ENCODE measurements at places on chromosomes 7 and 10.

DNA sequence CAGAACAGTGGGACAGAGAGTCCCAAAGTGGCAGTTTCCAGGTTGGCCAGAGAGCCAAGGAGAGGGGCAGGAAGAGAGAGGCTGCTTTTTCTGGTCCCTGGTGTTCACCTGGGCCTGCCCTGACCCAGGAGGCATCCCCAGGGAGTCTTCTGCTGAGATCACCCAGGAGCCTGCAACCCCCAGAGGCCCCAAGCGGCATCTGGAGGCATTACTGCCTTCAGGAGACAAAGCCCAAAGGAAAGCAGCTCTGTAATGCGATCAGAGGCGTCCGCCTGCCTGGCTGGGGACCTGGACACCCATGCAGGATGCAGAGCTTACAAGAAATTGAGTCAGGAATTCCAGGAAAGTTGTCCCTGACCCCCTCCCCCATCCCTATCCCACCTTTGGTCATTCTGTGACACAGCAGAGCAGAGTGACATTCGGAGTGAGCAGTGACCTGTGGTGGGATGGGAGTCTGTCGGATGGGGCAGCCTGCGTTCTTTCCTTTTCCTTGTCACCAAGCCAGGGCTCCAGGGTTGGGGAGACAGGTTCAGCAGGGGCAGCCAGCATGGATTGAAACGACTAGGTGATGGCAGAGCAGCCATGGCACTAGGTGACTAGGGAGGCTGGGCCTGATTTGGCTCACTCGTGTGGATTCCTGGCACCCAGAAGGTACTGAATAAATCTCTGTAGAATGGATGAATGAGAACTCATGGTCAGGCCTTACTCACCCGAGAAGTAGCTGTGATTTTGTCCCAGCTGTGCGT lies 10.4 kb downstream of the UNC5B start:
- no peak for DNase-seq

- no peak for DNase-seq
These were observed 144.1 kb downstream of the ANLN start for GRCh38 chr7:36533717-36534116.

DNA sequence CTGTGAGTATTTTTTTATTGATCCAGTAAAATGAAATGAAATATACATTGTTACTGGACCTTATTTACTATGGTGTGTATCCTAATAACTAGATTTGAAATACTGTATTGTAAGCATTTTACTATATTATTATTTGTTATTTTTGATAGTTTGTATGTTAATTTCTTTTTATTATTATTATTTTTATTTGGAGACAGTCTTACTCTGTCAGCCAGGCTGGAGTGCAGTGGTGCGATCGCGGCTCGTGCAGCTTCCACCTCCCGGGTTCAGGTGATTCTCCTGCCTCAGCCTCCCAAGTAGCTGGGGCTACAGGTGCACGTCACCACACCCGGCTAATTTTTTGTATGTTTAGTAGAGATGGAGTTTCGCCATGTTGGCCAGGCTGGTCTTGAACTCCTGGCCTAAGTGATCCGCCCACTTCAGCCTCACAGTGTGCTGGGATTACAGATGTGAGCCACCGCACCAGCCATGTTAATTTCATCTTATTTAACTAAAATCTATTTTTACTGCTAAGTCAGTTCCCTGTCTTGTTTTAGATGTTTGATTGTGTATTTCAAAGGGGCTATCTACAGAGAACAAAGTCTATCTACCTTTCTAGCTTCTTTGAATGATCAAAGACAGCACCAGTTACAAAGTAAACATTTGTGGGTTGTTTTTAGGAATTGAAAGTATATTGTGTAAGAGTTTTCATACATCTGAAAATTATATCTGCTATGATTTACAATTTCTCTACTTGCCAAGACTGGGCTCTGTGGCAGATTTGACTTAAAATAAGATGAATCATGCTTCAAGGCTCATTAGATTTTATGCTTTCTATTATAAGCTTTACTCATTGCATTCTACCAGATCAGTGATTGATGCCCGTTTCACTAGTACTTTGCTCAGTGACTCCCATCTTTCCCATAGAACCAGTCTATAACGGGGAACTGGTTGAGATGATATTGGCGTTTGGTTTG lies 41.6 kb downstream of the CDC123 start:
- no peak for DNase-seq

DNA sequence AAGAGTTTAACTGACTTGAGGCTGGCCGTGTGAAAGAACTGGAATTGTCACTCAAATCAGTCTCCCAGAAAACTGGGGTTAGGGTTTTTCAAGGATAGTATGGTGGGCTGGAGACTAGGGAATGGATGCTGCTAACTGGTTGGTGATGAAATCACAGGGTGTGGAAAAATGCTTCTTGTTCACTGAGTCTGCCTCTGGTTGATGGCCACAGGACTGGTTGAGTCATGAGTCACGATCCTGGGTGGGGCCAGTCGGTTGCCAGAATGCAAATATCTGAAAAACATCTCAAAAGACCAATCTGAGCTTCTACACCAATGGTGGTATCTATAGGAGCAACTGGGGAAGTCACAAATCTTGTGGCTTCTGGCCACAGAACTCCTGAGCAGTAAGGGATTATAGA lies 16.3 kb upstream of the BAMBI start:
- no peak for DNase-seq

DNA sequence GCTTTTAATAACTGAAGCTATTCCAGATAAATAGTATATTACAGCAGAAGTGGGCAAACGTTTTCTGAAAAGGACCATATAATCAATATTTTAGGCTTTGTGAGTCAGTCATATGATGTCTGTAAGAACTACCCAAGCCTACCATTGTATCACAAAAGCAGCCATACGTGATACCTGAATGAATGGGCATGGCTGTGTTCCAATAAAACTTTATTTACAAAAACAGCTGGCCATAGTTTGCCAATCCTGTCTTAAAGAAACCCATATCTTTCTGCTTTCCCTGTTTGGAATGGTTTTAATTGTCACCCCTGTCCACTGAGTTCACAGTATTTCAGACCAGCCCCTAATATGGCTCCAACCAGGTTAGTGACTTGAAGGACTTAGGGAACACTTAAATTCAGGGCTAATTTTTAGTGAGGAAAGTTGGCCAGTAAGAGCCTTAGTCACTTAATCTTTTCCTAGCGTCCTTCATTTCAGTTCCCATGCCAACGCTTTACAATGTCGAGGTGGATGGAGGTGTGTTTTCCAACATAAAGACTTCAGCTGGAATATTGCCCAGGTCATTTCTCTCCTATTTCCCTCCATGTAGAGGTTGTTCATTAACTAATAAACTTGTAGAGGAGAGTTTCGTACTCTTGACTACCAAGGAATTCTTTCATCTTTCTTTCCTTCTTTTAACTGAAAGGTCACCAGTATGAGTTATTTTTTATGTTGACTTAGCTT lies 184.5 kb downstream of the TRIL start:
- no peak for DNase-seq

GRCh38 chr10:129522041-129522585 lies 55.1 kb downstream of the MGMT start:
- no peak for DNase-seq

DNA sequence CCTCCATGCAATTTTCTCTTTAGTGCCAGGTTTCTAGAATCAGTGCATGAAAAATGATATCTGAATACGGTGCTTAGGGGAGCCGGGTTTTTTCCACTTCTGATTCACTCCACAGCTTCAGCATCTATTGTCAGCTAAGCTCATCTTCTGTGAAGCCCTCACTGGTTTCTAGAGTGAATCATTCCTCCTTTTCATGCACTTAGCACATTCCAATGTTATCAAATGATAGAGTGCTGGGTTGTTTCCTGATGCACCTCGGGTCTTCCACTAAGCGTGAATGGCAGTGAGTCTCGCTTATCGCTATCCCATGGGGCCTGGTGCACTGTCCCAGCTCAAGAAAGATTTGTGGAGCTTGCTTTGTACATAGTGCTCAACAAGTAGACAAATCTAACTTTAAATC lies 170.9 kb upstream of the RHEB start:
- DNase-seq, result no peak

DNA sequence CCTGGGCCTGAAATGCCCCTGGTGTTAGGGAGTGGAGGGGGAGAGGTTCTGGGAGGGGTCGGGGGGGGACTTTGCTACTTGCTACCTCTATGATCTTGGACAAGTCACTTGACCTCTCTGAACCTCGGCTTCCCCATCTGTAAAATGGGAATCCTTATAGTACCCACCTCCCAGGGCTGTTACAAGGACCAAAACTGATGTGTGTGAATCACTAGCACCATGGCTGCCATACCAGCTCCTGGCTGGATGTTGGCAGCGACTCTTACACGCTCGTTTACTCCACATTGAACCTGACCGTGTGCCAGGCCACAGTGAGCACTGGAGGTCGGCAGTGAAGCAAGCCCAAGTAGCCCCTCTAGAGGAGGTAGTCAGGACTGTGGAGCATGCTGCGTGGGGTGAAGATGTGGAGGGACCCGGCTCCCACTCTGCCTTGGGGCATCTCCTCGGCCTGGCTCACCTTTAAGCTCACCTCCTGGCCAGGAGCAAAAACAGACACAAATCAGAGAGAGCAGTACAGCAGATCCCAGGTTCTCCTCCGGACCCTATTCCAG lies 28.9 kb downstream of the PPIF start:
- no peak for DNase-seq

DNA sequence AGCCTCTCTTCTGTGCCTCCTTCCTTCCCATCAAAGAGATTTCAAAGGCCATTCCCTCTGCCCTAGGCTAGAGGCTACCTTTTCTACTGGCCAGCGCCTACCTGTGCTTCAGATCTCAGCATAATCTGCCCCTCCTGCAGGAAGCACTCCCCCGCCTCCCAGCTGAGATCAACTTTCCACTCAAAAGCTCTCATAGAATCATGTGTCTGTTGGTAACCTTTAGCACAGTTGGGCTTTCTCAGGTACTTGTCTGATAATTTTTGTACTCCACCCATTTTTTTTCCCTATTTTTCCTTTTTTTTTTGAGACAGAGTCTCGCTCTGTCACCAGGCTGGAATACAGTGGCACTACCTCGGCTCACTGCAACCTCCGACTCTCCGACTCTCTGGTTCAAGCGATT lies 231.0 kb upstream of the PRSS58 start:
- no peak for DNase-seq

- no peak for DNase-seq
These were observed 630.4 kb upstream of the FOXK1 start for GRCh38 chr7:4051696-4052095.

DNA sequence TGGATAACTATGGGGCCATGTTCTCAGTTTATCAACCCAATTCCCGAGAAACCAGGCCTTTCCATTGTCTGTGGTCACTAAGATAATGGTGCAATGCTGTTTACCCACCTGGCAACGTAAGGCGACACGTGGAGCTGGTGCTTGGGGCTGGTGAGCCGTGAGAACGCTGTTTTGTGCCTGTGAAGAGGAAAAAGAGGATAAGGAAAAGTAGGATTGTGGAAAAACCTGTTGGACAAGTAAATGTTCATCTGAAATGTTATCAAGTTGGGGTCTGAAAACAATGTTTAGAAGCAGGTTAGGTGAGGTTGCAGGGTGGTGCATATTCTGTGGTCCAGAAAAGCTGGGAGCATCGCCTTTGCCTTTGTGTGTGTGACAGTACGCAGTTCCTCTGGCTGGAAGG lies 88.5 kb downstream of the PPP1R17 start:
- DNase-seq, result no peak

DNA sequence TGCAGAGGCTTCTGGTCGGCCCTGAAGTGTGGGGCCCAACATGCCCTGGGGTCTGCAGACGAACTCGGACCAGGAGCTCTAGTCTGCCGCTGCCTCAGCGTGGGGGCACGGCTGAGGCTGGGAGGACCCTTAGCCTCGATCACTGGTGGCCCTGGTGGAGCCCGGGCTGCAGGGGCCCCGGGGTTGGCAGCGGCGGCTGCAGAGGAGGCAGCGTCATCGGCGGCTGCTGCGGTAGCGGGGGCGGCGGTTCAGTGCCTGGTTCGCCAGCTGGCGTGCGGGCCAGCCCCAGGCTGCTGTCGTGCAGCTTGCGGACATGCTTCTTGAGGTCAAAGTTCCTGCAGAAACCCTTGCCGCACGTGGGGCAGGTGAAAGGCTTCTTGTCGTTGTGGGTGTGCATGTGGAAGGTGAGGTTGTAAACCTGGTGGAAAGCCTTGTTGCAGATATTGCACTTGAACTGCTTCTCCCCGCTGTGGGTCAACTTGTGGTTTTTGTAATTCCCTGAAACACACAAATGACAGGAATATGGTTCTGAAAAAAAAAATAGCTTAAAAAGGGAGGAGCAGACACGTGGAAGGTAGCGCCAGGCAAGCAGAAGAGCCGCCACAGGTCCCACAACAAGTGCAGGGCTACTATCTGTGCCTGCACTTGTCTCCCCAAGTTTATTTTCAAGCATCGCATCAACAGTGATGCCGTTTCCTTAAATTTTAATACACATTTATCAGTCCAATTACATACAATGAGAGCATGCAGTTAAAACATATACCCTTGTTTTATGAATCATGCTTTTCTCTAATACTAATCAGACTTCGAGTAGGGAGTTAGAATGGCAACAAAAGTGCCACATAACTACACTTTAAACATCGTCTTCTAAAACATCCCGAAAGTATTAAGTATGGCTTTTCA lies 2.4 kb downstream of the FEZF1 start:
- no peak for DNase-seq

DNA sequence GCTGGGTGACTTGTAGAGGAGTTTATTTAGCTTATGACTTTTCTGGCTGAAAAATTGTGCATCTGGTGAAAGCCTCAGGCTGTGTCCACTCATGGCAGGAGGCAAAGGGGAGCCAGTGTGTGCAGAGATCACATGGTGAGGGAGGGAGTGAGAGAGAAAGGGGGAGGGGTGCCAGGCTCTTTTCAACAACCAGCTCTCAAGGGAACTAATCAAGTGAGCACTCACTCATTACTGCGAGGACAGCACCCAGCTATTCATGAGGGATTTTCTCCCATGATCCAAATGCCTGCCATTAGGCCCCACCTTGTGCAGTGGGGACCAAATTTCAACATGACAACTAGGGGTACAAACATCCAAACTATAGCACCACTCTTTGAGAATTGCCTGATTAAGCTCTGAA lies 590.2 kb downstream of the MAGI2 start:
- DNase-seq, result no peak

- no peak for DNase-seq
These were observed 59.3 kb downstream of the CYP2C9 start for GRCh38 chr10:94997741-94998174.

DNA sequence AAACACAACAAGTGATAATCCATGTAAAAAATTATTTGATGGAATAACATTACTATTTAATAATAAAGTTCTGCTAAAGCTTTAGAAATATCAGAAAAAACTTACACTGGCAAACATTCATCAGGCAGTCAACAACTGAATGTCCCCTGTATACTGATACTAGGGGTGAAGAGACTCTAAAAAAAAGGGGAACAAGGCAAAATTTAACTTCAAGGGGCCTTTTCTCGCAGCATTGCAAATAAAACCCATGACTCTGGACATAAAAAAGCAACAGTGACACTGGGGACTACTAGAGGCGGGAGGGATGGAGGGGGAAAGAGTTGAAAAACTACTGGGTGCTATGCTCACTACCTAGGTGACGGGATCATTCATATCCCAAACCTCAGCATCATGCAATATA lies 5.8 kb upstream of the IFRD1 start:
- no peak for DNase-seq

Measured in SK-MEL-5 (cell line).